ENCODE measurements at places on chromosomes 12 and 14.

GRCh38 chr12:101927036-101927435, 49.7 kb downstream of the DRAM1 start:
- no peak for DNase-seq

DNA sequence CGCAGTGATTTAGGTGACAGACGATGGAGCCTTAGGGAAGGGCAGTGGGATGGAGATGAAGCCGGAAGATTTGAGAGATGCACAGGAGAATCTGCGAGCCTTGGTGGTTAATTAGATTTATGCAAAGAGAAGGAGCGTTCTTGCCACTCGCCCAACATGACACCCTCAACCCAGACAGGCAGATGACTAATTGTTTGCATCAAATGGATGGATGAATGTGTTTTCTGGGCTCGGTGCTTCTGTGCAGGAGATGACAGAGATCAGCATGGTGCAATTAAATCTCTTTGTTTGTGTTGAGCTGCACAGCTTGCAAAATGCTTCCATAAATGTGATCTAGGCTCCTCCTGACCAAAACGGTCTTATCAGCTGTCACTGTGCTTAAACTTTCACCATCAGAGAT, 202.3 kb upstream of the PRMT8 start:
- DNase-seq: no peak

DNA sequence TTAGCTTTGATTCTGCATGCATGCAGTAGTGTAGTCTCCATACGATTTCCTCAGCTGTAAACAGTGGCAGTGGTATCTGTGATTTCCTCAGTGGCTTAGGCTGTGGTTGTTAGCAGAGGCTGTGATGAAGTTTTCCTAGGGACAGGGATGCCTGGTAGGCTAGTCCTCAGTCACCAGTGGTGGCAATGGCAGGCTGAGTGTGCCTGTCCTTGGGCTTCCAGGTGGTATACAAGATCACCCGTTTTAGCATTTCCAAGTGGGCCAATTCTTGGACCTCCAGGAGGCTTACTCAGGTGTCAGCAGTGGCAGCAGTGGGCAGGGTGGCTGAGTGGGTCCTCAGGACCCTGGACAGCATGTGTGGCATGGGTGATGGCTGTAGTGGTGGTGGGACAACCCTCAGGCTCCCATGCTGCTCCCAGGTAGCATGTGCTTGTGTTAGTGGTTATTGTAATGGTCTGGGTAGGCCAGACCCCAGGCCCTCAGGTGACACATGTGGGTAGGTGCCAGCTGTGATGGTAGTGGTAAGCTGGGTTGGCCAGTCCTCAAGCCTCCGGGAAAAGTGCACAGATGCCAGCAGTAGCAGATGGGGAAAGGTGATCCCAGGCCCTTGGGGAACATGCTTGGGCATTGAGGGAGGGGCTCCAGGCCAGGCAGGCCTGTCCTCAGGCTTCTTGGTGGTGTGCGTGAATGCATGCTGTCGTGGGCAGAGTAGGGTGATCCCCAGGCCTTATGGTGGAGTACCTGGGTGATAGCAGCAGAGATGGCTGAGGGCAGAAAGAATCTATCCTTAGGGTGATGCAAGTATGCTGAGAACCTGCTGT, 146.5 kb downstream of the PAPOLA start:
- DNase-seq: no peak

DNA sequence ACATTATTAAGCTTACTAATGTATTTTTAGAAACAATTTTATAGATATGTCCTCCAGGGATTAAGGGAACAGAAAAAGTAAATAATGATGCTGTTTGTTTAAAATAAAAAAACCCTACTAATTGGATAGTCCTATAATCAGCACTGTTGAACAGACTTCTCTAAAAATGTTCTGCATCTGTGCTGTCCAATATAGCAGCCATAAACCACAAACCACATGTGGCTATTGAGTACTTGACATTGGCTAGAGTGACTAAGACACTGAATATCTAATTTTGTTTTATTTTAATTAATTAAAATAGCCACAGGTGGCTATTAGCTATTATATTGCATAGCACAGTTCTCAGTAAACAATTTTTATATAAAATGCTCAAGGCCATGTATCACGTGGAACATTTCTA, 210.4 kb downstream of the DPY19L2 start:
- peak; percentile 30 for DNase-seq

DNA sequence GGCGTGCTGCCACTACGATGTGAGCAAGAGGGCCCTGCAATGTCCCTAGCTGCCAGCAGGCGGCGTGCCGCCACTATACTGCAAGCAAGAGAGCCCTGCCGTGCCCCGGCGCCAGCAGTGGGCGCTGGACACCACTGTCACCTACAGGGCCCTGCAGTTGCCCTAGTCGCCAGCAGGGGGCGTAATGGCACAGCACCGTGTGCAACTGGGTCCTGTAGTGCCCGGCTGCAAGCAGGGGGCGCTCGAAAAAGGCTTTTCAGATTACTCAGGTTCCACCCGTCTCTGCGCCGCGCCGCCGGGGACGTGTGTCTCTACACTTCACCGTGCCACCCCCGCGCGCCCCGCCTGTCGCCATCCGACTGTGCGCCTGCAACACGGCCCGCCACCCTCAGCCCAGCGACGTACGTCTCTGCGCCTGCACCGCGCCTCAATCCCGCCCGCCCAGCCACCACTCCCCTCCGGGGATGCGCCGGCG, 1356.9 kb downstream of the TMEM121 start:
- peak; percentile 15 for DNase-seq

DNA sequence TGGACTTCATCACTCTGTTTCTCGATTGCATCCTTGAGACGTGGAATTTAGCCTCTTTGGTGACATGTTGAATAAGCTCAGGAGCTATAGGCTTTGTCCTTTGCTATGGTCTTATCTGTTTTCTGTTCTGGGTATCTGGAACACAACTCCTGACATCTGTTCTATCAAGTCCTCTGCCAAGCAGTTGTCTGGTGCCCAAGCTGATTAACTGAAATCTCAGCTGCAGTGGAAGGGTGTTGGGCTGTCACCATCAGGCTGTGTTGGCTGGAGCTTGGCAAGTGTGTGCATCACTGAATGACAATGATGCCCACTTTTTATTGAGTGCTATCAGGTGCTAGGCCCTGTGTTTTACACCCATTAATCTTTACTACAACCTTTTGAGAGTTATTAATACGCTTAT, 77.8 kb downstream of the SMOC1 start:
- no peak for DNase-seq

DNA sequence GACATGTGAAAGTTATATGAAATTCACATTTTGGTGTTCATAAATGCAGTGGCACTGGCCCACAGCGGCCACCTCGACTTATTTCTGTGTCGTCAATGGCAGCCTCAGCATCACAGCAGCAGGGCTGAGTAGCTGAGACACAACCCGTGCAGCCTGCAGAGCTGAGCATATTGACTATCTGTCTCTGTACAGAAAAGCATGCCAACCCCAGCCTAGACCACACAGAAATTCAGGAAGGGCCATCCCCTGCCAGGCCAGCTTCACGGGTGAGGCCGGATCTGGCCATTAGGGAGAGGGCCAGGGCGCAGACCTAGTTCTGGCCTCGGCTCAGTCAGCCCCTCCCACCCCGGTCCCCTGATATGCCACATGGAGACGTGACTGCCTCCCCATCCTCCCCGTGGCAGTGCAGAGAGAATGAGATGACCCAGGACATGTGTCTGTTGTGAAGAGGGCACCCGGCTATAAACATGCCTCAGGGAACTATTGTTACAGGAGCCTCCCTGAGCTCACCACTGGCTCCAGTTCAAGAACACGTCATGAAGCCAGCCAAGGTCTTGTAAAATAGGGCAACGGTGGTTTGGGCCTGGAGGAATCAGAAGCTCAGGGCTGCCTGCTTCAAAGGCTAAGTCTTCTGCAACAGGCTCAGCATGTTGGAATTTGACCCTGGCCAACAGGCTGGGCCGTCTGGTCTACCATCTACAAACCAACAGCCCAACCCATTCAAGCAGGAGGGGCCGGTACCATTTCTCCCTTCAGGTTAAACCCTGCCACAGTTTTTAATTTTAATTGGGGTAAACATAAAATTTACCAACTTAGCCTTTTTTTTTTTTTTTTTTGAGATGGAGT, 25.5 kb downstream of the SCARB1 start:
- no peak for DNase-seq

GRCh38 chr12:124369055-124369826, 74.3 kb downstream of the RFLNA start:
- DNase-seq: peak; percentile 71

DNA sequence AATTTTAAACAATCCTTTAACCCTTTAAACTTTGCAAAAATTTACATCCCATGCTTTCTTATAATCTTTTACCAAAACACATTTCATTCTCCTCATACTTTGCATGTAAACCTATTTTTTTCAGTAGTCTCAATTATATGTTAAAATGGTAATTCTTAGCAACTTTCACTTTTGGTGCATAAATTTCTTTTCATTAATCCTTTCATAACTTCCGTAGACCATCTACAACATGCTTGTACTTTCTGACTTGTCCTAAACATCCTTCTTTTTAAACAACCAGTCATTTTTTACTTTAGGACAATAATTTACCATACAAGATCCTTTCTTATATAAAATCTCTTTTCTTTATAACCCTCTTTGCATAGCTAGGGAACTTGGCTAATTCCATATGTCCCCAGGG, 19.5 kb downstream of the CCDC91 start:
- peak; percentile 54 for DNase-seq

- DNase-seq: no peak
Measured at GRCh38 chr14:72636094-72636493, 257.8 kb downstream of the DPF3 start.

GRCh38 chr14:79580414-79580813, 630.9 kb downstream of the DIO2 start:
- DNase-seq: no peak

DNA sequence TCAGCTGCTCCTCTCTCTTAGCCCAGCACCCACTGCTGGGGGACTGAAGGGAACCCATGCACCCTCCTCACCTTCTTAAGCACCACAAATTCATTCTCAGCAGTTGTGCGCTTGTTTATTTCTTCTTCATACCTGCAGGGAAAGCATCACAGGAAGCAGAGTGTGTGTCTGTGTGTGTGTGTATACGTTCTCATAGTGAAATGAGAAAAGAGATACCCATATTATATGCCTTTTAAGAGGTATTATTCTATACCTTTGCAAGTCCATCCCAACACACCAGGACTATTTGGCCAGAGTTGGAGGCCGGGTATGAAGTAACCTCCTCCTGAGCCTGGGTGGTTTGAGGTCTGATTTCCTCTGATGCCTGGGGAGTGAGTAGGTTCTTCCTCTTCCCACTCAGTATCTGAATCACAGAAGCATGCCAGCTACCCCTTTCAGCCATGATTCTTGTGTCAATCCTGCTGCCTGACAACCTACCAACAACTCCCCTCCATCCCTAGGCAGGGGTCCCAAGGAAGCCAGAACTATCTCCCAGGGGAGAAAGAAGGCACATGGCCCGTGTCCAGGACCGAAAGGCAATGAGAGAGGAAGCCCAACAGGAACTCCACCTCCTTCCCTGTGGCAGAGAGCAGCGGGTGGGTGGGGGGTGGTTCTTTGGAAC, 3.0 kb downstream of the KRT73 start:
- peak; percentile 41 for DNase-seq

DNA sequence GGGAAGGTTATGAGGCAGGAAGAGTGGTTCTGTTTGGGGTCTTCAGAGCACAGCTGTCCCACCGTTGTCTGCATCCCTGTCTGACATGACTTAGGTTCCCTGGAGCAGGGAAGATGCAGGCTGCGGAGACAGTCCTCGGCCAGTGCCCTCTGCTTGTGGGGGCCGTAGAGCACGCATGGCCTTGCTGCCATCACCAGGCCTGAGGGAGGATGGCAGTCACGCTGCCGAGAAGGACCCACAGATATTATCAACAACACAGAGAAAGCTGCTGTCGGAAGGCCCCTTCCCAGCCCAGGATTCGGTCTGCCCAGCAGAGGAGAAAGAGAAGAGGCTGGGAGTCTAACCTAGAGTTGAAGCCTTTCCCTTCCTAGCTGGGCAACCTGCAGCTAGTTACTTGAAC, 35.0 kb downstream of the ERH start:
- DNase-seq: no peak

DNA sequence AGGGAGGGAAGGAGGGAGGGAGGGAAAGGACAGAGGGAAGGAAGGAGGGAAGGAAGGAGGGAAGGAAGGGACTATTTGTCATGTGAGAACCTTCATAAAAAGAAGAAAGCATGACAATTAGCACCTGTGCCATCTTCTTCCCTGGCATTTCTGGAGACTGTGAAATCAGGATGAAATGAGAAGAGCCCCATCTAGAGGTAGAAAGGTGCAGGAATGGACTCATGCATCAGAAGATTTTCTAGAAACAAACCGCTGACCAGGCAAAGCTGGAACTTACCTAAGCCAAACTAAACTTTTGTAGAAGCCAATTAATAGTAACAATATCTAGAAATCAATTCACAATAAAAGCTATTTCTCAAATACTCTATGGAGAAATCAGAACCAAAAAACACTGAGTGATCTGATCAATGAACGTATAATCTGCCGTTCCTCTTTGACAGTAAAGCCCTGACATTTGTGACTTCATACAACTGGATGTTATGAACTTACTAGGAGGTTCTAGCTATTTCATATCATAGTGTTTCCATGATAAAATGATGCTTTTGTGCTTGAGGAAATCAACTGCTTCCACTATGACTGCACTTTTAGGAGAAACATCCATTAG, 24.4 kb upstream of the CRACR2A start:
- DNase-seq: peak; percentile 69

DNA sequence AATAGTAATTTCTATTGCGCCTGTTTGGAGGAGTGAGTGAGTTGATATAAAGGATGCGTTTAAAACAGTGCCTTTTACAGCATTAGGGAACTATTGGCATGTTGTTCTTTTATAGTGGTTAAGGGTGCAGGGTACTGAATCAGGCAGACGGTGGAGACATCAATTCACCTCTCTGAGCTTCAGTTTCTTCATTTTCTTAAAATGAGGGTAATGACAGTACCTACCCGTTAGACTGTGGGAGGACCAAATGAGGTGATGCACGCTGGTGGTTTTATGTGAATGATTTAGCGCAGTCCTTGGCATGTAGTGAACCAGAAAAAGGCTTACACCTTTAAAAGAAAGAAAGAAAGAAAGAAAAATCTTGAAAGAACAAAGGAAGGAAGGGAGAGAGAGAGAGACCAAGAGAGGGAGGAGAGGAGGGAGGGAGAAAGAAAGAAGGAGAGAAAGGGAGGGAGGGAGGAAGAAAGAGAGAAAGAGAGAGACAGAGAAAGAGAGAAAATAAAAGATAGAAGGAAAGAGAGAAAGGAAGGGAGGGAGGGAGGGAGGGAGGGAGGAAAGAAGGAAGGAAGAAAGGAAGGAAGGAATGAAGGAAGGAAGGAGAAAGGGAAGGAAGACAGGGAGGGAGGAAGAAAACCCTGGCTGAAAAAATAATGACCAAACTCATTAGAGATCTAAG, 22.2 kb upstream of the CCND2 start:
- no peak for DNase-seq

GRCh38 chr14:32635061-32635719, 303.5 kb upstream of the NPAS3 start:
- no peak for DNase-seq

DNA sequence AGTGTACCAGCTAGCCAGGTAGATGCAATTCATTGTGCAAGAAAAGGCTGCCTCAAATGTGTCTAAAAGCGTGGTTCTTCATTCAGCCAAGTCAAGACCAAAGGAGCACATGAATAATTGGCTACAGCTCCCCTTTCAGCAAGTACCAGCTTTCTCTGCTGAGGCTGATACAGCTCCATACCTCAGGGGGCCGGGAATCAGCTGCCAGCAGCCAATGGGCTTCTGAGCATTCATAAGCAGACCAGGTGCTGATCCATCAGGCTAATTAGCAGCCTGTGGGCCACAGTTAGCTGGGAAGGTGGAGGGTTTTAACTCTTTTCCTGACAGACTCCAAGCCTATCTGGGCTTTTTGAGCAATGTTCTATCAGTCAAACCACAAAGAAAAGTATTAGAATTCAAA, 264.7 kb downstream of the APAF1 start:
- DNase-seq: no peak

GRCh38 chr12:129409281-129409680, 494.5 kb downstream of the TMEM132D start:
- DNase-seq: no peak

All from hematopoietic multipotent progenitor cell treated with erythropoietin and hydrocortisone succinate and interleukin-3 and kit ligand, for 6 days (in vitro differentiated cells).